ENCODE measurements at places on chromosomes 6 and 20.

DNA sequence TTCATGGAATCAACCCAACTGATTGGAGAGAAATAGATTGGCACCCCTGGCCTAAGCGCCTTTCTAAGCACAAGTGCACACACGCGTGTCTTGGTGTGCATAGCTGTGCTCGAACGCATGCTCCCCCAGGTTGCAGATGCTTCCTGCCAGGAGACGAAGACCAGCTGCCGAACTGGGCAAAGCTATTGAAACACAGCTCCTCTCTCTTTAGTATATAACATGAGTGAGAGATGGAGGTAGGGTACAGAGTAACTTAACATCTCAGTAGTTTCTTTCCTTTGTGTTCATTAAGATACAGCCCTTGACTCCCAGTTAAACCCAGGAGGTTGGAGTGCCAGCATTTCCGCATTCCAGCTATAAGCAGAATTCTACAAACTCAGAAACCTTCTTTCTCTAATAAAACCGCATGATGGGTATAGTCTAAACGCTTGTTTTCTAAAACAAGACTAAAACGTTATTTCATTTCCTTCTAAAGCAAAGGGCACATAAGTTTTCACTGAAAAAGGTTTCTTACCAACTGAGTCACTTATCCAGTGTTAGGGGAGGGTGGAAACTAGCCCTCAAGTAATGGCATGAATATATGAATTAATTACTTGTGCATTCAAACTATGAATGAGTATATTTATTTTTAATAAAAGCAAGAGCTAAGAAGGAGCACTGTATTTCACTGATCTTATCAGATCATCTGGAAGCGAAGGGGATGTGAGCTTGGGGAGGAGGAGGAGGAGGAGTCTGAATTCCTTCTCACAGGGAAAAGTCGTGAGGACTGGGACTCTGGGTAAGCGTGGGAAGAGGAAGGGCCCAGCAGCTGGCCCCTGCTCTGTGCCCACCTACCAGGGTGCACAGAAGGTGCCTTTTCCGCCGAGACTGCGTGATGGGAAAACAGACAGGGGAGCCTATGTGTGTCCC lies 179.2 kb downstream of the TMEM242 start:
- peak; percentile 52 for DNase-seq

DNA sequence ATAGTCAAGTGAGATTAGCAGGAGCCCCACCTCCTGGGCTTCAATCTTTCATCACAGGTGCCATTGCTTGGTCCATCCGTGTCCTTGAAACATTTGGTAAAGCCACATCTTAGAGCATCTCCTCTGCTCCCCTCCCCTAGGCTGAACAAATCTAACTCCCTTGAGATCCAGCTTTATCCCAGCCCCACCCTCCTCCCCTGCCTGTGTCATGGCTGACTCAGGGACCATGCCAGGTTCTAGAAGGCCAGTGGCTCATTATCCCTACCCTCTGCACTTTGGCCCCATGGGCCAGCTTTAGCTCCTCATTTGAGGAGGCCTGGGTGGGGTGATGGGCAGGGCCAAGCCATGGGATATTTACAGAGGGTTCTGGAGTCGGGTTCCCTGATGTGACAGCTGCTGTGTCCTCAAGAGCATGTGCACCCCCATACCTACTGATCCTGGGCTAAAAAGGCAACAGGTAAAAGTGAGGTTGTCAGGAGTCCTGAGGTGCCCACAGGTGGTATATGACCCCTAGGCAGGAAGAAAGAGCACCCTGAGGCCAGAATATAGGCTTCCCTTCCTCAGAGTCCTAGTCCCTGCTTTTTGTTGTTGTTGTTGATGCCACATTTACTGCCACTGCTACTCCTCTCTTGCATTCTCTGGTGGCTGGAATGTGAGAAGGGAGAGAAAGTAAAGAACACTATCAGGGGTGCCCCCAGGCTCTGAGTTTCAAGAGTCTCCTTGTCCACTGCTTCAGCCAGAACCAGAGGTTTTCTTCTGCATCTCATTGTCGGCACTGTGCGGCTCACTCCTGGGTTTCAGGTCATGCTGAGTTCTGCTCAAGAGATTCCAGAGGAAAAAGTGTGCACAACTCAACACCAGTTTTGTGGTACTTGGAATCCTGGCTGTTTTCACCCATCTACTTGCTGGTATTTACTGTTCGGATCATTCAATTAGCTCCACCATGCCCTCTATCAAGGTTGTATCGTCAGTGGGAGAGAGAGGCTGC lies 228.4 kb downstream of the LRFN2 start:
- no peak for DNase-seq

GRCh38 chr6:73732845-73733675 lies 37.1 kb downstream of the CD109 start:
- peak; percentile 84 for DNase-seq

GRCh38 chr6:117684749-117685148 lies 9.5 kb downstream of the NUS1 start:
- no peak for DNase-seq

- DNase-seq: no peak
These were observed 25.3 kb upstream of the KIF25 start for GRCh38 chr6:167972193-167972592.

- DNase-seq: peak; percentile 83
These were observed 151.1 kb downstream of the KHDC1L start for GRCh38 chr6:73074175-73074574.

DNA sequence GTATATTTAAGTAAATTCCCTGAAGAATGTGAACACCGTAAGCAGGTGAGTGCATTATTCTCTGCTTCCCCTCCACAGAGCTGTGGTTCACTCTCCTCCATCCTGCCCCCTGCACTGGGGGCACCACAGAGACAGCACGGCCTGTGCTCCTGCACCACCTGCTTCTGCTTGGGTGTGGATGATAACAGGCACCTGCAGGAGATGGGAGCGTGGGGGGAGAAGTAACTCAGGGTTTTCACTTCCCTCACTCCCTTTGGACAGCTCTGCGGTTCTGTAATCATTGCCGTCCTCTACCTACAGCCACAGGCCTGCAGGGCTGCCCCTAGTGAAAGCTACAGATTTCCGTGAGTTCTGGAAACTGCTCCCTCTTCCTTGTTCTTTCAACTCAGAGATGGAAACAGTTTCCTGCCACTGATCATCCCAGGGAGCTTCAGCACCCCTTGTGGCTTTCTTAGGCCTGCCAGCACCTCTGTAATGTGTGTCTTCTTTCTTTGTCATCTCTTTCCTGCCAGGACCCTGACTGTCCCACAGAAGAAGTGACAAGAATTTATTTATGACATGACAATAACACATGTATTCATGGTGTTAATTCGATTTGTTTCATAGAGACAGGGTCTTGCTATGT lies 21.3 kb upstream of the MICB start:
- no peak for DNase-seq

GRCh38 chr6:144334150-144334708 lies 49.1 kb downstream of the UTRN start:
- no peak for DNase-seq

- no peak for DNase-seq
These were observed 218.0 kb upstream of the PREP start for GRCh38 chr6:105620878-105621277.

DNA sequence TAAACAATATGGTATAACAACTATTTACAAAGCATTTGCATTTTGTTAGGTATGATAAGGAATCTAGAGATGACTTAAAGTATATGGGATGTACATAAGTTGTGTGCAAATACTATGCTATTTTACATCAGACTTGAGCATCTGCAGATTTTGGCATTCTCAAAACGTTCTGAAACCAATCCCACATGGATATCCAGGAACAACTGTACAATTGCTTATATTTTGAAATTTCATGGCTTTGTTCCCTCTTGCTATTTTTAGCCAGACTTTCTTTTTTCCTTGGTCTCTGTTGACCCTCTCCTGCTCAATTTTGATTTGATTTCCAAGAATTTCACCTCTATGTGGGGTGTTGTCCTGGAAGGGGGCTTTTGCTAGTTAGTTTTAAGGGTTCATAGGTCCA lies 32.9 kb upstream of the UST start:
- DNase-seq: no peak

- DNase-seq: no peak
These were observed 300.9 kb downstream of the LAMA2 start for GRCh38 chr6:129183681-129184301.

DNA sequence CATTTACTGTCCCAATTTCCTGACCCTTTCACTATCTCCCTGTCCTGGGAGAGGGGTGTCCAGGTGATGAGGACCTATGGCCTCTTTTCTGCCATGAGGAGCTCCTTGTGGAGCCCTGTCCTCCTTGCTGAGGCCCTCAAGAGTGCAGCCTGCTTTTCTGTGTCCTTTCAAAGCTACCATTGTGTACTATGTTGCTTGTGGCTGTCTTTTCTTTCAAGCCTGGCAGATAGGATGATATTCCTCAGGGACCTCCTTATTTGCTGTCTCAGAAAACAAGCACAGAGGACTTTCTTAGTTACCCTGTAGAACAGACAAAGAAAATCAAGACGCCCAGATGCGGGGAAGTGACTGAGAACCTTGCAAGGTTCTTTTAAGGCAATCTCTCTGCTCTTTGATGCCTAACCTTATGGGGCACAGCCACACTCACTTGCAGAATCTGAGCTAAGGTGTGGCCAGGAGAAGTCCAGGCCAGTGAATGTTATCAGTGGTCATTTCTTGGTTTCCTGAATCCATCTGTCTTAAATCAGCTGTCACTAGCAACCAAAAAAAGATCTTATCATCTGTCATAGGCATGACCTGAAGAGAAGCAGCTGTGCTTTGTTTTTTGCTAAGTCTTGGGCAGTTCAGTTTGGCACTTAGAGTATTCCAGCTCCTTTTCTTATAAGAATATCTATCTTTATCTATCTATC lies 17.2 kb downstream of the CARMIL1 start:
- DNase-seq: no peak

DNA sequence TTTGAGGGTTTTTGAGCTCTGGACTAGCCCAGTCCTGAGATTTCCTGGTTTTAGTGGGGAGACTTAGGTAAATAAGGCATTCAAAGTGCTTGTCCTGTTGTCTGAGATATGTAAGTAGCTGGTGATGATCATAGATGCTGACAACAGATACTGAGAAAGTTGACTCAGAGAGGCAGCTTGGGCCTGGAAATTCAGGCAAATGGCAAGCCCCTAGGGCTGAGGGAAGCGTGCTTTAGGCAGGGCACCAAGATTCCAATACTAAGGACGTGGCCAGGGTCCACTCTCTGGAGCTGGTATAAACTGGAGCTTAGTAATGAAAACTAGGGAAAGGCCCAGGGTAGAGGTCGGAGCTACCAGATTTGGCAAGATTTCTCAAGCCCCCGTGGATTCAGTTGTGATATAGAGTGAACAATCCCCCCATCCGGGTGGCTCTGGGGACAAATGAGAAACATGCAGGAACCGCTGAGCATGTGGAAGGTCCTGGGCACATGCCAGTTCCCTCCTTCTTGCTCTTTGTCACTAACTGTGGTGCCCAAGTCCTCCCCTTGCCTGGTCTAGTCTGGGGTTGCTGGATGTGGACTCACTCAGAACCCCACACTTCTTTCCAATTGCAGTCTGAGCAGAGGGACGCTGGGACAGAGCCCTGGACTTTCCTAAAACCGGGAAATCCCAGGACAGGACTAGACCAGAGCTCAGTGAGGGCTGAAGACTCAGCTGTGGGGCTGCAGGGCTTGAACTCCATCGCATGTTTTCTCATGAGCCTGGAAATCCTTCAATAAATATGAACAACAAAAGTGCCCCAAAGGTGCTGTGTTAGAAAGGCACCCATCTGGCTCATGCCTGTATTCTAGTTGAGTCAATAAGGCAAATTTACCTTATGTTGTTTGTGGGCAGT lies 10.3 kb downstream of the SLC22A3 start:
- no peak for DNase-seq

DNA sequence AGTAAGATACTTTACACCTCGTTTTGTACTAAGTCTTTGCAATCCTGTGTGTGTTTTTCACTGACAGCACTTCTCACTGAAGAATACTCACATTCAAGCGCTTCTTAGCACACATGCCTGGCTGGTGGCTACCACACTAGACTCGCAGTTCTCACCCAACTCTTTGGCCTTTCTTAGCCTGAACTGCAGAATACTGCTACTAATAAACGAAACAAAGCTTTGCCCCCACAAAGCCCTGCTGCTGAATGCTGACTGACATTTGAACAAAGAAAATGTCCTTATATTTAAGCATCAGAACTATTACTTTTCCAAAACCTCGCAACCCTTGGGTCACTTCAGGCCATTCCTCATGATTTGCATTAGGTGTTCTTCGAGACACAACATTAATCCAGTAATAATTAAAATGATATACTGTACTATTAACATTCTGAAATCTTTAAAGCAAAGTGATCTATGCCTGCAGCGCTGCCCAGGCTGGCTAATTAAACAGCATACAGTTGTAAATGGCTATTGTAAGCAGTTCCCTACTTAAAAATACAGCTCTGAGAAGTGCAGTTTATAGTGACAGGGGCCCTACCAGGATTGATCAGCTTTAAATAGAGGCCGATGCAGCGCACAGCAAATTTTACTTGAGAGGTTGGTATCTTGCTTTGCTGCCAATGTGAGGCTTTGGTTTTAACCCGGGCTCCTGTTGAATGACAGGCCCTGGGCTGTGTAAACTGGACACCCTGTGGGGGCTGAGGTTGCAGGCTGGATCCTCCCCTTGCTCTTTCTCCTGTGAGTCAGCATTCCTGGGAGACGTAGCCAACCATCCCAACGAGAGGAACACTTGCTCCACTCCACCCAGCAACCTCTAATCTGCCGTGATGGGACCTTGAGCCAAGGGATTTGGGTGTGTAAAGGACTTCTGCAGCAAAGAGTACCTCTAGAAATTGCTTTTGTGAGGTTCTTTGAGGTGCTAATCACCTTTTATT lies 899.0 kb downstream of the TFAP2A start:
- peak; percentile 82 for DNase-seq

GRCh38 chr6:13965582-13966127 lies 40.9 kb downstream of the RNF182 start:
- no peak for DNase-seq

DNA sequence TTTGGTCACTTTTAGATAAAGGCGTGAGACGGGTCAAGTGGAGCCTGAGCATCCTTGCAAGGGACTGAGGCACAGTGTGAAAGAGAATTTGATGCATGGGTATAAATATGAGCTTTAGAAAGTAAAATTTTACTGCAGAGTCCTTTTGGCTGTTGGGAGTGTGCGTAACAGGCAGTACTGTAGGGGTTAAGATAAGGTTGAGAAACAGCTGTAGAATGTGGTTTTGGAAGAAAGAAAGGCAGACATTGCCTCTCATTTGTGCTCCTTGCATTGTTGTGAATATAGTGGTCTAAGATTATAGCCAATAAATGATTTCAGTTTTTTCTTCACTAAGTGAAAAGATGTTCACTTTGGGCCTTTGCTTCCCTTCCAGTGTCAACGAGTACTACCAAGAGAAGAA lies 73.0 kb downstream of the RREB1 start:
- no peak for DNase-seq

DNA sequence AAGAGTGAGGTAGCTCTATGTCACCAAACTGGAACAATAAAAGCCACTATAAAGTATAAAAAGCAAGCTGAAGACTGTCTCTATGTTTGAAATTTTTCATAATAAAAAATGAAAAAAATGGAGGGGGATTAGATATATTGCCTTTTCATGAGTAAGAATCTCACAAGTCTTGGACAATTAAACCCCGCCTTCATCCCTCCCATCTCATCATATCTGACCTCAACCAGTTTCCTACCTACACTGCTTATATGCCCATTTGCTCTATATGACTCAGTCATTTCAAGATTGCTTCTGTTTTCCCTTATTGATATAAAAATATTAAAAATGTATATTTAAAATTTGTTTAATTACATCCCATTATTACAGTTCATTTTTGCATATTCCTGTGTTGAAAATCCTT lies 2.9 kb upstream of the TRIM39 start:
- DNase-seq: no peak

Data from astrocyte of the hippocampus (primary cell).